GM12878 (cell line): ENCODE measurements at places on chromosomes 3 and 15.

DNA sequence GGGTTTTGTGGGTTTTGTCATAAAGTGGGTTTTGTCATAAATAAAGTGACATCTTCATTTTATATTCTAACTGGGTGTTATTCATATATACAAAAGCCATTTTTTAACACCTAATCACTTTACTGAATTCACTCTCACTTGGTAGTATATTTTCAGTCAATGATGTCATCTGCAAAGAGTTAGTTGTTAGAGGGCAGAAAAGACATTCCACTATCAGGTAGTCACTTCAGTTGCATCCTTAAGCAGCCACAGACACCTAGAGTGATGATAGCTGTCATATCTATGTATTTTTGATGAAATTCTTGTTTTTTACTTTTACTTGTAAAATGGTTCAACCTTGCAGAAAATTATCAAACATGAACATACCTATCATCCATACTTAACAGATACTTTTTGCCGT is 89.0 kb downstream of the DHX36 start:
- DNase-seq = no peak

DNA sequence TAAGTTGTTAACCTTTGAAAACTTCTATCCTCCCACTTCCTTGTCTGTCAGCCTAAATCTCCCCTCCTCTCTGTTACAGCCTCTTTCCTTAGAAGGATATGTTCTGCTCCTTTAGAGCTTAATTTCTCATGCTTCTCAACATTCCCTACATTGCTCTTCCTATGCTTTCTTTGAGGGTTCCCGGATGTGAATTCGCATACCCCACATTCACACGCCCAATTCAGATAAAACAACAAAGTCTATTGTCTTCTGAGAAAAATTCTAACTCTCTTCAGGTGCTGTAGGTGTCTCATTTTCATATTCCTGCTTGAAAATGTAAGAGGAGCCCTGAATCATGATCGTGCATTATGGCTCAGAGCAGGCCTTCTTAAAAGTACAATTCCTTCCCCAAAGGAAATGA is 171.8 kb upstream of the DPH6 start:
- no peak for DNase-seq

GRCh38 chr3:172057059-172057458 is 17.7 kb downstream of the FNDC3B start:
- DNase-seq = no peak

DNA sequence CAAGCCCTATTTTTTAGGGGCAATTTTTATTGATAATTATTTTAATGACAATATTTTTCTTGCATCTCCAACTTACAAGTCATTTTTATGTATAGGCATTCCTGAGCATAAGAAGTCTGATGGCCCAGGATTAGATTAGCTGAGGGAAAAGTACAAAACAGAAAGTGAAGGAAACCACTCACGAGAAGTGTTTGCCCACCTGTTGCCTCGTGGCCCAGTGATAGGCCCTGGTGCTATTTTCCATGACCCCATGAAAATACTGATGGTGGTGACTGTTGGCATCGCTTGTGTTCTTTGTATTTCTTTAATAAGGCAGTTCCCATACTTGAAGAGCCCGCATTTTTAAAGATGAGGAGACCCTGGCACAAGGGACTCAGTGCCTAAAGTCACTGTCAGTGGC is 7.9 kb upstream of the LMCD1 start:
- no peak for DNase-seq

DNA sequence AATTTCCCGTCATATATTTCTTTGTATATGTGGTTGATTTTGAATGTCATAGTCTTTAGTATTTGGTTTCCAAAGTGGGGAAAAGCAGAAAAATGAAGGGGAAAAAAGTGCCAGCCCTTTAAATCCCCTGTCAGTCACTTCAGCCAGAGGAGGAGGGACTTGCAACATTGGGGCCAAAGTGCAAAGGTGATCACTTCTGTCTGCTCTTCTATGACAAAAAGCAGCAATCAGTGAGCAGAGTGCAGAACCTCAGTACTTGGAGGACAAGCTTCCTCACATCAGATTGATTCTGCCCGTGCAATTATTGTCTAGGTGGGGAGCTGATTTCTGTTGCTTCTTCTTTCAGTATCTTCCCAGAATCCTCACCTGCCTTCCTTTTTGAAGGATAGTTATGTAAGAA is 60.0 kb downstream of the STT3B start:
- DNase-seq = no peak

GRCh38 chr3:38662544-38662943 is 13.1 kb upstream of the SCN5A start:
- DNase-seq = no peak

DNA sequence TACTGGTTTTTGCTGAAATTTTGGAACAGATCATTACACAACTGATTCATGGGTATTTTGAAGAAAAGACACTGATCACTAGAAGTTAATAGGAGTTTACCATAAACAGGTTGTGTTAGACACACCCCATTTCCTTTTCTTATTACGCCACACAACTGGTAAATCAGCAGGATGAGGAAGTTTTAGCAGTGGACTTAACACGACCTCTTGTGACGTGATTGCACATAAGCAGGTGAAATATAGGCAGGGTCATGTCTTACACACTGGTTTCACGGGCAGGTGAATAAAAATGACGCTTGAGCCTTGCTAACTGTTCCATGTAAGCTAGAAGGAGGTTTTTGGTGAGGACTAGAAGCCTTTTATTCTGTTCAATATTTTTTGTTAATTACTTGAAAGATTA is 27.1 kb upstream of the TPRG1 start:
- DNase-seq = no peak

- no peak for DNase-seq
Observed at GRCh38 chr3:128494367-128494650, 1.3 kb upstream of the GATA2 start.

DNA sequence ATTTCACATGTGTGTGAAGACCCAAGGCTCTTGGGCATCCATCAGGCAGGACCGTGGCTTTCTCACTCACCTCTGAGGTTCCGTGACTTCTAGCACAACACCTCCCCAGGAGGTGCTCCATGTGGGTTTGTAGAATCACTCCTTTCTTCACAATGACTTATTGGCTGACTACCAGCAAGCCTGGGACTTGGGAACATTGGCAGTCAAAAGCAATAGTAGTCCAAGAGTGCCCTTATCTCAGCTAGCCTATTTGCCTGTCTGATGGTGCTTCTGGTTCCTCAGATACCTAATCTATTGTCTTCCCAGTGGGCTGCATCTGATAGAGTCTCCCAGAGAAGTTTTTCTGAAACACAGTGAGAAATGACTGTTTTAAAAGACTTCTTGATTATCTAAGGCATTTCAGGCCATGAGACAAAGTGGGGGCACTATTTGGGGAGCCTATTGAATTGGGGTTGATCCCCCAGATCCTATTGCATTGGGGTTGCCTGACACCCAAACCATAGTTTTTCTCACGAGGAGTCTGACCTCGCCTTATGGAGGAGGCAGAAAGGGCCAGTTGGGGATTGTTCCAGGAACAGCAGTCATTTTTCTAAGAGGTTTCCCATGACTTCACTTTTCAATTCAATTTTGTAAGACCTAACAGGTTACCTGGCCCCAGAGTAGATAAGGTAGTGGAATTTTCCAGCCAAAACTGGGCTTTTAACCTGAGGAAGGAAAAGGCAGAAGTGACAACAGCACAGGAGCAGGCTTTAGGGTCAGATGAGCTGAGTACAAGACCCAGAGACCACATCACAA is 88.0 kb downstream of the CYP19A1 start:
- DNase-seq = no peak

DNA sequence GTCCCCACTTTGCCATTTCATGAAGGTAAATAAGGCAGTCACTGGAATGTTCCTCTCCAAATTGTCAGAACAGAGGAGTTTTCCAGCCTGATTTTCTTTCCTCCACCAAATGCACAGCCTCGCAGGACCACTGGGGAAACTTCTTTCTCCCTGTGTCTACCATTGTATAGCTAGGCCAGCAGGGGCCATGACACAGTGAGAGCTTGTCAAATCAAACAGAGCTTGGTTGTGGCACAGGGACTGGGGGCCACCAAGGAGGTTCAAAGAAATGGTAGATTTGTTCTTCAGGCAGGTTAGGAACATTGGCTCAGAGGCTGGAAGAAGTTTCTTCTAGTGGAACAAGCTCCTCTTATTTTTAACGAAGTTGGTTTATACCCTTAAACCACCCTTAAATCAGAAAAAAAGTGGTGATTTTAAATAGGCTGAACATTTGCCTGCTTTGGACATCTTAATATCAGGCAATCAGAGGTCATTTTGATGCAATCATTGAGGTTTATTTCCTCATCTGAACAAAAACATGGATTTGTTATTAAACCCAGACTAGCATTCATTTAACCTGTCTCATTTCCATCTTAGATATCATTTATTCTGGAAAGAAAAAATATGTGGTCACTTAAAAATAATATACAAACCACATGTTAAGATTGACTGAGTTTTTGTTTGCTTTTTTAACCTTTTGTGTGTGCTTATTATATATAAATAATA is 105.6 kb downstream of the GTPBP8 start:
- DNase-seq = no peak

DNA sequence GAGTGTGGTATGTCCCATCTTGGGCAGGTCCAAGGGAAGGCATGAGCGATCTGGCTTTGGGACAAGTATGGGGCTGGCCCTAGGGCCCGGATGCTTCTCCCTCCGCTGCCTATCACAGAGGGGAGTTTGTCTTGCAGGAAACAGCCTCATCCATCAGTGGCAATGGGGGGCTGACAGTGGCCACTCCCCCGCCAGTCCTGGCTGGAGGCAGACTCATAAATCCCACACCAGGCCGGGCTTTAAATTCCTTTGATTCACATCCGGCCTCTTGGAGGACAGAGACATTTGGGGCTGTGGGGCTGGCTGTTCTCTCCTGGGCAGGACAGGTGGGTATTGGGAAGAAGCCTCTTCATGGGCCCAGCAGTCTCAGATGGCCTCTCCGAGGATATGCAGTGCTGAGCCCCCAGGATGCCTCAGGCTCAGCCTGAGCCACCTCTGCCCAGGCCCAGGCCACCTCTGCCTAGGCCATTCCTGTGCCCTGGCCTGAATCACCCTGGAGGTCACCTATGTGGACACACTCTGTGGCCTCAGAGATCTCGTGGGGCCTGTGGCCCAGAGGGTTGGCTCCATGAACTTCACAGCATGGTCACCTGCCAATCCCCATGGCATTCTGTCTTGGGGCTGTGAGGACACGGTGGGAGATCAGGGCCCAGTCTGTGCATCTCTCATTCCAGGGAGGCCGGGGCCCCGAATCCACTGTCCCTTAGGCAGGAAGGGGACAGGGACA is 84.2 kb upstream of the GOLGA6L4 start:
- DNase-seq = no peak

GRCh38 chr3:67324554-67324953 is 326.4 kb downstream of the KBTBD8 start:
- DNase-seq = no peak

DNA sequence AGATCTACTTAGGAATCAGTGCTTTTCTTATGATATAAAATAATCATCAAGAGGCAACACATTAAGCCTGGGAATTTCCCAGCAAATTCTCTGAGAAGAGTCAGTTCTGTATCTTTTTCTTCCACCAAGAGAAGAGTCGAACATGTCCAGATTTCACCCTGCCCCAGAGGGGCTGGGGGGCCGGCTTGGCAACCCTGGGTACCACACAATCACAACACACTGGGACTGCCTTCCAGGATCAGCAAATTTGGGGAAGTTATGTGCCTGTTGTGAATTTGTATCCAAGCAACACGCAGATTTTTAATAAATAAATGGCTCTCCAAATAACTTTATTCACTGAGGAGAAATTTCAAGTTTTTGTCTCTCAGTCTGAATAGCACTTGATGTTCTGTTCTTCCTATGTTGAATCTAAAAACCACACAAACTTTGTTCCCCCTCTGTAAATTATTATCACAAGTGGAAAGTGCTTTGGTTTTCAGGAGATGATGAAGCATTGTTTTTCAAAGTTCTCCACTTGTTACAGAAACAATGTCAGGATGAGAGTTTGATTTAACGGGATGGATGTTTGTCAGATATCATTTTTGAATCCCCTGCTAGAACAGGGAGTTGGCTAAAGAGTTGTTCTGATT is 357.2 kb downstream of the ZNF385D start:
- no peak for DNase-seq

DNA sequence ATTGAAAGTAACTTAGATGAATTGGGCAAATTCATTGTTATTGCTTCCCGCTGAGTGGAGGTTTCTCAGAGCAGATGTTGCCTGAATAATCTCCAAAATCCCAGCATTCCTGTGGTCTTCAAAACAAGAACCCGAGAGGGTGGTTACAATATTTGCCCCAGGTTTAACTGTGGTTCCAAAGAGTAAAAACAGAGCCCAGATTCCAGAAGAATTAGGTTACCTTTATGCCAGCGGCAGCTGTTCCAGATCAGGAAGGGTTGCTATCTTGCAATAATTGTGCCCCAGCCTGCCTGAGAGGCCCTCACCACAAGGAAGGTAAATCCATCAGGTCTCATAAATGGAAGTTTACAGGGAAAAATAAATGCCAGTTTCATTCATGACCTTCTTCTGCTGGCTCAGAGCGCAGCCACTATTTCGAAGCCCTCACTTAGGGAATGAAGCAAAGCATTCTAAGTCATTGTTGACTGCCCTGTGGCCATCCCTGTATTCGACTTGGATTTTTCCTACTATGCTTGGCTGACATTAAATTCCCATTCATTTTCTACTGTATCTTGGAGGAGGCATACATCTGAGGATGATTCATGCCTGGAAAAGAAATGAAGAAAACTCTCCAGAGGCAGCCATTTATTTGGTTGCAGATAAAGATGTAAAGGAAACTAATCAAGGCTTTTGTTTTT is 54.6 kb downstream of the SSUH2 start:
- no peak for DNase-seq

DNA sequence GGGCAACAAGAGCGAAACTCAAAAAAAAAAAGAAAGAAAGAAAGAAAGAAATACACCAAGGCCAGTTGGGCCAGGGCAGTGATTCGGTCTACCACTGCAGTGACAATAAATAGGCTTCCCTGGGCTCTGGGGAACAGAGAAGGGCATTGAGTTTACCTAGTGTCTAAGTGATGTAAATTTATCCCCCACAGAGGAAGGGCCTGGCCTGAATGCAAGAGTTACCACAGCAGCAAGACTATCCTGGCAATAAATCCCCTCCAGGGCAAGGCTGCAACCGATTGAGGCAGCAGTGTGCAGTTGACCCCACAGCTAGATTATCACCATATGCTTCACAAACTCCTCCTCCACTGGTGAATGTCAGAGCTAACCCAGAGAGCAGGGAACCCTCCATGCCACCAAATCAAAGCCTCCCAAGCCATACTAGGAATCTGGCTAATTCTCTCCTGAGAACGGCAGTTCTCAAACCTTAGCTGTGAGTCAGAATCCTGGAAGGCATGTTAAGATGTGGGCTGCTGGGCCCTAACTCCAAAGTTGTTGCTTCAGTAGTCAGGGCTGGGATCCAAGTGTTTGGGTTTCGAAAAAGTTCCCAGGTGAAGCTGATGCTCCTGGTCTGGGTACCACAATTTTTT is 64.3 kb upstream of the GATM start:
- no peak for DNase-seq

GRCh38 chr3:128794067-128794768 is 68.2 kb downstream of the RAB7A start:
- no peak for DNase-seq

DNA sequence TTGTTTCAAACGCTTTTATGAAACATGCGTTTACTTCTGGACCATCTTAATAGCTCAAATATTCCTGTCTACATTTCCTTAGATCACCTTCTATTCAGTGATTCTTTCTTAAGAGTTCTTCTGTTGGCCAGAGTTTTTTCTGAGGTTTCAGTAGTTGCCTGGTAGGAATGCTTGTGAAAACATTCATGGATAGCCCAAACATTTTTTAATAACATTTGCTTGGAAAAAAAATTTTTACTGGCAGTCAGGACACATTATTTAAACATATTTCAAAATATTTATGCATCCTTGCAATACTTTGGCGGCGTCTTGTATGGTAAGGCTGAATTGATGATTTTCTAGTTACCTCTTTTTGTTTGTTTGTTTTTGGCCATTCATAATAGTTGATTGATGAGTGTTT is 47.4 kb upstream of the ZBTB20 start:
- no peak for DNase-seq
